HCT116 (cell line): ENCODE measurements at places on chromosomes 5 and 9. TPM values are rescaled to one million over a fixed set of nuclear protein-coding genes. Genes with fewer than 3 reads are reported as not detected.

Gene MYO10
- total RNA-seq: 34.9 TPM

Gene RBM18
- 32.5 TPM for total RNA-seq

Gene PCDHAC2
- total RNA-seq: 3.2 TPM

Gene C9orf153
- not detected for total RNA-seq

Gene SMIM33
- not detected for total RNA-seq

Gene PNPLA7
- 1.8 TPM for total RNA-seq

Gene GRIA1
- not detected for total RNA-seq

Gene APBA1
- 0.20 TPM for total RNA-seq

- no peak for DNase-seq
- no peak overlapping the region for H3K4me3 ChIP-seq
- H3K36me3 ChIP-seq: no peaks in the 10 kb centered on the region
- no peaks in the 10 kb centered on the region for H3K4me1 ChIP-seq
These were observed 73.0 kb upstream of the OLFM1 start for GRCh38 chr9:135014311-135015010.

- no peak for DNase-seq
- H3K27me3 ChIP-seq: no peaks in the 10 kb centered on the region
- no peak overlapping the region for H3K27ac ChIP-seq
- no peaks in the 10 kb centered on the region for H3K4me1 ChIP-seq
- no peak overlapping the region for H3K4me3 ChIP-seq
These were observed 17.7 kb downstream of the TTLL11 start for GRCh38 chr9:122075135-122076030.

GRCh38 chr5:143413958-143414669 is 10.6 kb upstream of the NR3C1 start:
- DNase-seq: no peak
- H3K4me1 ChIP-seq: no peaks in the 10 kb centered on the region
- H3K27me3 ChIP-seq: no peaks in the 10 kb centered on the region
- H3K4me3 ChIP-seq: no peak overlapping the region
- no peak overlapping the region for H3K27ac ChIP-seq

- H3K27me3 ChIP-seq: no peaks in the 10 kb centered on the region
- no peak overlapping the region for H3K4me3 ChIP-seq
- no peak for DNase-seq
- H3K27ac ChIP-seq: no peak overlapping the region
These were observed 77.3 kb upstream of the ZNF366 start for GRCh38 chr5:72584466-72584865.

DNA sequence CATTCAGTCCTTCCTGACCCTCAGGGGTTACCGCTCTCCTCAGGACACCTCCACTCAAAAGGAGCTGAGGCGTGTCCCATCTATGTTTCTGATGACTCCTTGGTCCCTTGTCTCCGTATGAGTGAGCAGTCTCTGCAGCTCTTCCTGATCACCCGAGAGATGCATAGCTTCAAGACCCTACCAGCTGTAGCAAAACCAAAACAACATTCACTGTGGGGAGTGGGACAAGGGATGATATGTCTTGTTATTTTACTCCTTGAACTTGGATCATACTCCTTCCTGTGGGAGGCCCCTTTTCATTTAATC is 14.4 kb downstream of the GLDC start:
- H3K4me3 ChIP-seq: no peak overlapping the region
- no peaks in the 10 kb centered on the region for H3K36me3 ChIP-seq
- H3K4me1 ChIP-seq: no peaks in the 10 kb centered on the region

DNA sequence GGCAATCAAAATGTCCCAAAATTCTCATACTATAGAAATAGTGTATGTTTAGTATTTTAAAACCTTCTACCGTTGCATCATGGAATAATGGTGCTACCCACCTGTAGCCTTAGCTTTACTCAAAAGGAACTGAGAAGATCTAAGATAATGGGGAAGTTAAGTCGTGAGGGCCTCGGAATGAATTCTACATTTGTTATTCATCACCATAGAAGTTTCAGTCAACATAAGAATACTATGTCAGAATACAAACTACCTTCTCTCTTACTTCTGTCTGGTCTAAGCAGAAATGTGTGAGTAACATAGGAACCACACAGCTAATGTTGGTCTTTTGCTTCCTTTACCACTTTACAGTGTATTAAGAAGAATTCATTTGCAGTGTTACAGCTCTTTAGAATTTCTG is 43.2 kb downstream of the RFK start:
- H3K27me3 ChIP-seq: no peaks in the 10 kb centered on the region
- no peaks in the 10 kb centered on the region for H3K4me1 ChIP-seq
- H3K36me3 ChIP-seq: no peaks in the 10 kb centered on the region
- H3K27ac ChIP-seq: no peak overlapping the region

DNA sequence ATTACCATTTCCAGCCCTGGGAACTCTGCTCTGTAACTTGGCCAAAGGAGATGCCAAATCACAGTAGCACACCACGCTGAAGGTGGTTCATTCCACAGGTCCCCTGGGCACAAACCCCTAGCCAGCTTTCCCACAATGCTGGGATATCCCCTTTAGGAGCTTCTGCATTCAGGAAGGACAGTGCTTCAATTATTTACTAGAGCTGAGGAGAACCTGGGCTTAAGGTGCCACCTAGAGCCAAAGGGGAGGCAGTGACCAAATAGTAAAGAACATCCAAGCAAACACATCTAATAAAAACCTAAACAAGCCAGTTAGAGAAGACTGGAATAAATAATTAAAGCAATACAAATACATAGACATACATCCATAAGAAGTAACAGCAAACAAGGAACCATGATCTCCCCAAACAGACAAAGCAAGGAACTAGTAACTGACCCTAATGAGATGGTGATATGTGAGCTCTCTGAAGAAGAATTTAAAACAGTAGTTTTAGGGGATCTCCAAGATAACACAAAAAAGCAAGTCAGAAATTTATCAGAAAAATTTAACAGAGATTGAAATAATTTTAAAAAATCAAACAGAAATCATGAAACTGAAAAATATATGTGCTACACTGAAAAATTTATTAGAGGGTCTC is 14.6 kb downstream of the KIF4B start:
- H3K4me1 ChIP-seq: no peaks in the 10 kb centered on the region
- no peak overlapping the region for H3K27ac ChIP-seq

DNA sequence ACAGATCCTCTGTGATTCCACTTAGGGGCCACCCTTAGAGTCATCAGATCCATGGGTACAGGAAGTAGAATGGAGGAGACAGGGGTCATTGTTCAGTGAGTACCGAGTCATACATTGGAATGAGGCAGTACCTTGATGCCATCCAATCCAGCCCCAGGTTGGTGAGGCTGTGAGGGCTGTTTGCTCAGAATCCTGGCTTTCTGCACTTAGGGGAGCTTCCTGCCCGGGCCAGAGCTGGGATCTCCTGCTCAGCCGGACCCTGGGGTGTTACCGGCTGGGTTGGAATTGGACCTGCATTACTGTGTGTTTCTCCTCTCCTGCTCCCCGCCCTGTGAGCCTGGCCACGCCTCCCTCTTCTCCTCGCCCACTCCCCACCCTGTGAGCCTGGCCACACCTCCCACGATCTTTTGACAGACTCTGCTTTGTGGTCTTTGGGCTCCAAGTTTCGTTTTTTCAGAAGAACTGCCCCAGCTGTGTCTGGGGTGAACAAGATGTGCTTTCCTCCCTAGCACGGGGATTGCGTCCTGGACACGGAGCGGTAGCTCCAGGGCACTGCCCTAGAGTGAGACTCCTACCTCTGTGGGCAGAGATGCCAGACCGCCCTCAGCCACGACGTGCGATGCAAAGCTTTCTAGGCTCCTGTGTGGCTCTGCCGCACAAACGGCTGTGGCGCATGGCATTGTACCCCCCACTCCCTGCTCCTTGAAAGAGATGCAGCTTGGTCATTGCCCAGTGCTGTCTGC is 15.4 kb downstream of the TRAF2 start:
- peaks cover 9% of the 10 kb centered on the region for H3K4me1 ChIP-seq
- no peak overlapping the region for H3K4me3 ChIP-seq
- H3K36me3 ChIP-seq: peaks cover 17% of the 10 kb centered on the region
- peak overlapping the region; percentile 42 for H3K27ac ChIP-seq

GRCh38 chr9:89009546-89009840 is 18.2 kb downstream of the S1PR3 start:
- no peak overlapping the region for H3K4me3 ChIP-seq
- H3K36me3 ChIP-seq: no peaks in the 10 kb centered on the region
- H3K27ac ChIP-seq: no peak overlapping the region
- DNase-seq: no peak

- 0 out of 2 replicates have a peak, but pooled peaks cover 2% of the 10 kb centered on the region for H3K4me1 ChIP-seq
- H3K27ac ChIP-seq: no peak overlapping the region
- no peaks in the 10 kb centered on the region for H3K27me3 ChIP-seq
- H3K4me3 ChIP-seq: no peak overlapping the region
These were observed 2.0 kb downstream of the IL31RA start for GRCh38 chr5:55853041-55853670.

GRCh38 chr9:79280691-79281090 is 291.1 kb upstream of the TLE4 start:
- H3K27ac ChIP-seq: no peak overlapping the region
- DNase-seq: no peak
- no peaks in the 10 kb centered on the region for H3K4me1 ChIP-seq
- no peaks in the 10 kb centered on the region for H3K36me3 ChIP-seq
- no peaks in the 10 kb centered on the region for H3K27me3 ChIP-seq
- H3K4me3 ChIP-seq: no peak overlapping the region

- peak overlapping the region; percentile 86 for H3K27ac ChIP-seq
- no peaks in the 10 kb centered on the region for H3K27me3 ChIP-seq
- H3K4me3 ChIP-seq: peak overlapping the region; percentile 74
- DNase-seq: no peak
- no peaks in the 10 kb centered on the region for H3K36me3 ChIP-seq
- peaks cover 20% of the 10 kb centered on the region for H3K4me1 ChIP-seq
These were observed 90.7 kb downstream of the PTCH1 start for GRCh38 chr9:95425910-95426551.

DNA sequence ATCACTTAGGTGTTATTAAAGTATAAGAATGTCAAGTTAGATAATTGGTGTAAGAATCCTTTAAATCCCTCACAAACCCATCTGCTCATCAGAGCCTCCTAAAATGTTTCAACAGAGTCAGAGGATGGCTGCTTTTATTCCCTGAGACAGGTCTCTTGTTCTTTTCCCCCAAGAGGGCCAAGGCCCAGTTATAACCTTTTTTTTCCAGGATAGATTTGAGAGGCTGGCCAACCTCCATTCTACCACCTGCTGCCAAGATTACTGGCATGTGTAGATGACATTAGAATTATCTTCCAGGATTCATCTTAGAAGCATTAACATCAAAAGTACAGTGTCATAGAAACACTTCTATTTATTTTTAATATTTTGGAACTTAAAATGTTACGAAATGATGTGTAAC is 305.1 kb downstream of the TRPM3 start:
- H3K27me3 ChIP-seq: peaks cover 42% of the 10 kb centered on the region
- H3K4me1 ChIP-seq: no peaks in the 10 kb centered on the region
- no peak overlapping the region for H3K4me3 ChIP-seq
- no peaks in the 10 kb centered on the region for H3K36me3 ChIP-seq
- DNase-seq: no peak
- H3K27ac ChIP-seq: no peak overlapping the region

GRCh38 chr9:35510383-35510753 is 20.5 kb downstream of the RUSC2 start:
- peak overlapping the region; percentile 75 for H3K27ac ChIP-seq
- DNase-seq: no peak
- H3K36me3 ChIP-seq: 0 out of 2 replicates have a peak, but pooled peaks cover 3% of the 10 kb centered on the region
- peaks cover 42% of the 10 kb centered on the region for H3K4me1 ChIP-seq
- H3K27me3 ChIP-seq: no peaks in the 10 kb centered on the region
- peak overlapping the region; percentile 21 for H3K4me3 ChIP-seq

DNA sequence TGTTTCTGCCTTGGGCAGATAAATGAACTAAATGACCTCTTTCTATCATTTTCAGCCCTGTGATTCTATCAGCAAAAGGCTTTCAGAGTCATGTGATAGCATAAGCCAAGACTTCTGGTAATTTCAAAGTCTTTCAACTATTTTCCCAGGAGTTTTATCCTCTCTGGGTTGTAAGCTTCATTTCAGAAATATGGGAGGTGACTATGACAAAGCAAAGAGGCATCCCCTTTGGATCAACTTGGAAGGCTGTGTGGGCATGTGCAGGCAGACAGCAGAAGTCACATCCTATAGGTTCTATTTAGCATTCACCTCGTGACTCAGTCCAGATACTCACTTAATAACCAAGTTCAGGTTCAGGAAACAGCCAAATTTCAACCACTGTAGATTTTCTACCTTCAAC is 149.0 kb upstream of the FST start:
- H3K4me1 ChIP-seq: no peaks in the 10 kb centered on the region
- no peaks in the 10 kb centered on the region for H3K27me3 ChIP-seq
- H3K4me3 ChIP-seq: no peak overlapping the region
- H3K36me3 ChIP-seq: no peaks in the 10 kb centered on the region
- H3K27ac ChIP-seq: no peak overlapping the region
- DNase-seq: no peak

- H3K4me1 ChIP-seq: peaks cover 59% of the 10 kb centered on the region
- H3K27me3 ChIP-seq: no peaks in the 10 kb centered on the region
- no peak overlapping the region for H3K4me3 ChIP-seq
- H3K27ac ChIP-seq: peak overlapping the region; percentile 94
These were observed 3.2 kb downstream of the RNF208 start for GRCh38 chr9:137218754-137219271.

GRCh38 chr9:113139953-113140352 is 10.9 kb upstream of the SLC31A2 start:
- H3K27me3 ChIP-seq: peaks cover 36% of the 10 kb centered on the region
- H3K27ac ChIP-seq: no peak overlapping the region
- no peaks in the 10 kb centered on the region for H3K36me3 ChIP-seq
- no peak overlapping the region for H3K4me3 ChIP-seq

DNA sequence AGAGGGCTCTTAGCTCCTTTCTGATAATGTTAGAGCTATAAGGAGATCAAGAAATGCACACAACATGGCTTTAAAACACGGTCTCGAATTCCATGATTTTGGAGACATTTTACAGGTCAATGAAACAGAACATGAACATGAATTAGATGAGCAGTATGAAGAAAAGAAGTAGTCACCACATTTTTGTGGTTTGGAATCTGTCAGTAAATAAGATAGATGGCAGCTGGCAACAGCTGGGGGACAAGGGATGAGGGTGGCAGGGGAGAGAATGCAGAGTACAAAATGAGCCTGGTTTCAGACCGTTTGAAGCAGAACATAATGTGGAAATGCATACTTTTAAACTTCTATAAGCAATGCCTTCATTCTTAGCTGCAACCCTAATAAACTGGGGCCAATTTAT is 107.1 kb downstream of the OXCT1 start:
- no peak for DNase-seq
- H3K27ac ChIP-seq: no peak overlapping the region
- H3K4me1 ChIP-seq: no peaks in the 10 kb centered on the region
- H3K4me3 ChIP-seq: no peak overlapping the region

- no peak for DNase-seq
- no peaks in the 10 kb centered on the region for H3K36me3 ChIP-seq
- no peak overlapping the region for H3K4me3 ChIP-seq
- H3K4me1 ChIP-seq: peaks cover 5% of the 10 kb centered on the region; the same call in 1 of the 2 replicates
These were observed 97.7 kb upstream of the PPP1R26 start for GRCh38 chr9:135381762-135382310.

DNA sequence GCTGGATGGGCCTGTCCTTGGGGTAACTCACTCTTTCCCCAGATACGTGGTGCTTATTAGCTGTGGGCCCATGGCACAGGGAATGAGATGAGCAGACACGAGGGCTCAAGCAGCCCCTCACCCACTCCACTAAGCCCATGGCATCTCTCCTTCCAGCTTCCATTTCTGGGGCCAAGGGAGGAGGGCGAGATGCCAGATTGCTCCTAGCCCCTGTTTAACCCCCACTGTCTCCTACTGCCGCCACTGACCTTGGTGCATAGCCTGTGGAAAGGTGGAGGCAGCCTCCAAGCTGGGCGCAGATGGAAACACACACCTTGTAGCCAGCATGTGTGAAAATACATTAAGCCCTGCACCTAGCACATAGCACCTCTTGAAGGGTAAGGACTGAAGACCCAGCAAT is 167.6 kb downstream of the FSTL4 start:
- no peaks in the 10 kb centered on the region for H3K27me3 ChIP-seq
- H3K4me3 ChIP-seq: no peak overlapping the region
- H3K4me1 ChIP-seq: no peaks in the 10 kb centered on the region
- H3K27ac ChIP-seq: no peak overlapping the region
- DNase-seq: no peak
- H3K36me3 ChIP-seq: no peaks in the 10 kb centered on the region
